Suppressor macrophage treated with lipopolysaccharide for 1 hour (primary cell): ENCODE measurements at places on chromosomes 6 and 20.

- no peak for DNase-seq
These were observed 10.7 kb downstream of the TMEM181 start for GRCh38 chr6:158570681-158570962.

- no peak for DNase-seq
These were observed 207.2 kb downstream of the PHACTR1 start for GRCh38 chr6:12923644-12924235.

GRCh38 chr20:49676581-49677291 lies 36.9 kb downstream of the B4GALT5 start:
- DNase-seq, result peak; percentile 77

DNA sequence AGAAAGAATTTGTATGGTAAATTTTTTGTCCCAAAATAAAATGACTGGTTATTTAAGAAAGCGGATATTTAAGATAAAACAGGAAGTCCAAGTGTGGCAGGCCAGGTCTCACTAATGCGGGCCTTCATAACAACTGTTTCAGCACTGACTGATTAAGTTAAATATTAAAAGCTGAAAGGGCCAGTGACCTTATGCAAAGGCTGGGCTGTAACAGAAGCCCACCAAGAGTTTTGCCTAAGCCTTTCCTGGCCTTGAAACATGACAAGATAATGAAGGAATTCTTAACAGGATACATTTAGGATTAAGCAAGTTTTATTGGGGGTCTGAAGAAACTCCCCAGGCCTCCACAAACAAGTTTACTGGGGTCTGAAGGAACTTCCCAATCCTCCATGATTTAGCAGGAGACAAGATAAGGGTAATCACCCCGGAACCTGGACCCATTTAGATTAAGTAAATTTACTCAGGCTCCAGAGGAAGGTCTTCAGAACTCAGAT lies 36.3 kb downstream of the ZNF133 start:
- DNase-seq, result no peak

DNA sequence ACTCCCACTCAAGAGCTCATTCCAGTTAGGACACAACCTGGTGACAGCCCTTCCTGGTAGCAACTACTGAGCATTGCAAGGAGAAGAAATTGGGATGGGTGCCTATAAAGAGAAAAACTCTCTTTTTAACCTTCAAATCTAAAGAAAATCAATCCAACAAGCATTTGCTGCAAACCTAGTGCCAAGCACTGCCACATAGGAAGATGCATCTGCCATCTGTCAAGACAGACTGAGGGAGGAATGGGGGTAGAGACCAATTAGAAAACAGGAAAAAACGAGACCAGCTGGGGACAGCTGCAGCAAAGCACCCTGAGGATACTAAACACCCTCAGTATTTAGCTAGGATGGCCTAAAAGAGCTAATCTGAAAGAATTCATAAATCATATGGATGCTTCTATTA lies 27.9 kb downstream of the HLA-DMB start:
- no peak for DNase-seq

GRCh38 chr6:43220439-43220951 lies 8.8 kb downstream of the DNPH1 start:
- DNase-seq, result no peak

- DNase-seq, result no peak
These were observed 73.8 kb downstream of the SASH1 start for GRCh38 chr6:148416330-148416965.

DNA sequence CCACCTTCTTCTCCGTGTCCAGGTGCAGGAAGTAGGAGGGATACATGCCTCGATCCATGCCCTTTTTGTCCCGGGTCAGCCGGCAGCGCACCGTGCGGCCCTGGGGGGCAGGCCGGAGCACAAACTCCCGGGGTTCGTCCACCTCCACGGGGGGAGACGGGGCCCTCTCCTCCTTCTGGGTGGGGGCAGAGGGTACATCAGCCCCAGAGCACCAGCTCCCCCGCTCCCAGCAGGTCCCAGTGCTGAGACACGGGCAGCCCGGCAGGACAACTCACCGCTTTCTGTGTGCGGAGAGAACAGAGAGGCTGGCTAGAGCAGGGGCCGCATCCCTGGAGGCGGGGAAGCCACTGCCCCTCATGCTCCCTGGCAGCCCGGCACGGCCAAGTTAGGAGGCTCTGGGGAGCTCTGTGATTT lies 6.7 kb downstream of the TULP1 start:
- DNase-seq, result no peak

DNA sequence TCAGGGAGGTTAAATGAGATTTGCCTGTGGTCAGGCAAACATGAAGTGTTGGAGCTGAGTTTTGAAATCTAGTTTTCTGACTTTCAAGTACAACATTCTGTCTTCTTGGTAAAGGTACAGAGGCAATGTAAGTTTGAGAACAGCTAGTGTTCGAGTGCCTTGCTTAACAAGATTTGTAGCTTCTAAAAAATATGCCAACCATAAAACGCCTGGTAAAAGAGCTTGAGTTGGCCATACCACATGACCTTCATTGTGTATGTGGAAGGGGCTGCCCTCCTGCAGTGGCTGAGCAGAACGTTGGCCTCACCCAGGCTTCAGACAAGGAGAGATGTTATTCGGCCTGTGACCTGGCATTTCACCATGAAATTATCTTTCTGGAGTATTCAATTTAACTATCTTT lies 86.5 kb downstream of the MAP7 start:
- no peak for DNase-seq

- DNase-seq, result no peak
These were observed 2.5 kb downstream of the DCDC2 start for GRCh38 chr6:24355393-24355792.

- DNase-seq, result no peak
These were observed 203.7 kb downstream of the TBX18 start for GRCh38 chr6:84560436-84561390.

DNA sequence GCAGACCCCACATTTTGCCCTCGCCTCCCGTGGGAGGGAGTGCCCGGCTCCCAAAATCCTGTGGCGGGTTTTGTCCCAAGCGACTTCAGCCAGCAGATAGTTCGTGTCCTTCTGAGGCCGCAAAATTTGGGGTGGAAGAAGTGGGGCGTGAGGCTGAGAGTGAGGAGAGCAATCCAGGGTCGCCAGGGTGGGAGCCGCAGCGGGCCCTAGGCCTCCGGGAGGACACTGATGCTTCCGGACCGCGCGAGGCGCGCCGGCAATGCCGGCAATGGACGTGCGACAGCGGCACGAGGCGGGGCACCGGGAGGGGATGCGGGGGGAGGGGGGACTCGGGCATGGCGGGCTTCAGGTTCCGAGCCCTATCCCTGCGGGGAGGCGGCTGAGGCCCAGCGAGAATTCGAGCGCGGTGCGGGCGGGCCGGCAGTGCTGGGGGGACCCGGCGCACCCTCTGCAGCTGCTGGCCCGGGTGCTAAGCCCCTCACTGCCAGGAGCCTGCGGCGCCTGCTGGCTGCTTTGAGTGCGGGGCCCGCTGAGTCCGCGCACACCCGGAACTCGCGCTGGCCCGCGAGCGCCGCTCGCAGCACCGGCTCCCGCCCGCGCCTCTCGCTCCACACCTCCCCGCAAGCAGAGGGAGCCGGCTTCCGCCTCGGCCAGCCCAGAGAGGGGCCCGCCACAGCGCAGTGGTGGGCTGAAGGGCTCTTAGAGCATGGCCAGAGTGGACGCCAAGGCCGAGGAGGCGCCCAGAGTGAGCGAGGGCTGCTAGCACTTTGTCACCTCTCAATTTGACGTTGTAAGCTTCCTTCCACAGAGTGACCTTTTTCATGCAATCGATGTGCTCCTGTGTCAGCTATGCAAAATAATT lies 143.8 kb downstream of the LPA start:
- peak; percentile 82 for DNase-seq

- no peak for DNase-seq
These were observed 114.1 kb upstream of the RREB1 start for GRCh38 chr6:6993503-6994237.

DNA sequence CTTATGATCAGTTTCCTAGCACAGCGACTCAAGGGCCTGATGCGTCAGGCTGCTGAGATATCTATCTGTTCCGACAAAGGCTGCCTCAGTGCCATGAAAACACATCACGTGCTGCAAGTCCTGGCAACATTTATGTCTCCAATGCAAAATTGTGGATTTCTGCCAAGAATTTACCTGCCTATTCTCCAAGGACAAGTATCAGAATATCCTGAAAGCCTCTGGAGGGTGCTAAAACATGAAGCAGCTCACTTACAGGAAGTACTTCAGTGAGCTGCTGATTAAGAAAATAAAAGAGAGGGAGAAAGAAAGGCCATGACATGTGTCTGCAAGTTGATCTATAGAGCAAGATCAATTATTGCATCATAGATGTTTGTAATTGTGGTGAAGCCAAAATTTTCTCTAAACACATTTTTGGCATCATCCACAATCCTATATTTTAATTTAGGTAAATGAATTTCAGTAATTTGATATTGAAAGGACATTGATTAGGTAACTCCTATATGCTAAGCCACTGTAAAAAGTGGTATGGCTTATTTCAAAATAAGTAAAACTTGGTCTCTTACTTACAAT lies 25.8 kb upstream of the TPBG start:
- no peak for DNase-seq

DNA sequence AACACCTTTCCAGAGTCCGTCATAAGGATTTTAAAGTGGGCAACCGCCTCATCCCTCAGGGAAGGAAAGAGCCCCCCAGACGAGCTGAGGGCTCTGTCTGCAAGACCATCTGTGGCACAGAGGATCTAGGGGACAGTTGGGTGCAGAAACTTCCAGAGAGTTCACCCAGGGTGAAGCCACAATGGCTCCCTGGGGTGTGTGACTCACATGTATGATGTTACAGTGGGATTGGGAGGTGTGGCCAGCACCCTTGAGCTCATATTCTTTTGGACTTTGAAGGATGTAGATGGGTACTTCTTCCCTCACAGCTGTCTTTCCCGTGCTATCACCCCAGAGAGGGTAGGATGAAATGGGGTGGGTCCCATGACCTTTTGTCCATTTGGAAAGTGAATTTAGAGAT lies 95.5 kb downstream of the NCR2 start:
- peak; percentile 62 for DNase-seq

DNA sequence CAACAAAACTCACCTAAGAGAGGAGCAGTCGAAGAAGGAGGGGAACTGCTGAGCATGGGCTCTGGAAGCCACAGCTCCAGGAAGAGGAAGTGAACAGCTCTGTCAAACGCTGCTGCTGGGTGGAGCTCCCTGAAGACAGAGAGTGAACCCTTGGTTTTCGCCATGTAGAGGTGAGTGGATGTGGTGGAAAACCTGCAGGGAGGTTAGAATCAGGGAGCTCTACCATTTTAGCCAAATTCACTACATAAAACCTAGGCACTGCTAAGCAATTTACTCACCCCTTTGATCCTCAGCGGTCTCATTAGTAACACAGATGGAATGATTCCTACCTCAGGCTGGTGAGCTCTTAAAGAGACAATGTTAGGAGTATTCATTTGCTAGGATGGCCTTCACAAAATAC lies 19.4 kb upstream of the TFAP2A start:
- no peak for DNase-seq

DNA sequence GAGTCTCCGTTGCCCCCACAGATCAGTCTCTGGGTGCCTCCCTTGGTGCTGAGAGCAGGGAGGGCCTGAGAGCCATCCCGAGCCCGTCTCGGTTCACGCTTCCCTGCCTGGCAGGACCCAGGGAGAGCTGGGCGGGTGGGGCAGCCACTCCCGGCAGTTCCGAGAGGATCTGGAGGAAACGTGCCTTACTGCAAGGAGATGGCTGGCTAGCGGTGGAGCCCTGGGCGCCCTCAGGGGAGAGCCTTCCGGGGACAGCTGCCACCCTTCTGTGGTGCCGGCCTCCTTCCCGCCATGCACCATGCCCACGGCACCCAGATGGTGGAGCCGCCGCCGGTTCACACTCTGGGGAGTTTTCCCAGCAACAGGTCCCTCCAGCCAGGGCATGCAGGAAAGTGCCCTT lies 45.8 kb upstream of the SLCO4A1 start:
- DNase-seq, result no peak

GRCh38 chr6:97669191-97670031 lies 386.4 kb upstream of the MMS22L start:
- no peak for DNase-seq

- no peak for DNase-seq
These were observed 440.2 kb downstream of the TBC1D32 start for GRCh38 chr6:120894077-120894476.

DNA sequence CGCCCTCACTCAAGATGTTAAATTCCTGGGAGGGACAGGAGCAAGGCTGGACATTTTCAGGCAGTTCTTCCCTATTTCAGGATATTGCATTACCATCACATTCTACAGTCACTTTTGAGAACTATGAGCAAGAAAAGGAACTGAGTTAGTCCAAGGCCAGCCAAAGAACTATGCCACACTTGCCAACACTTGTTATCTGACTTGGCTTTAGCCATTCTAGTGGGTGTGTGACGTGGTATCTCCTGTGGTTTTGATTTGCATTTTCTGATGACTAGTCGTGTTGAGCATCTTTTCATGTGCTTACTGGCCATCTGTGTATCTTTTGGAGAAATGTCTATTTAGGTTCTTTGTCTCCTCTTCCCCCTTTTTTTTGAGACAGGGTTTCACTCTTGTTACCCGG lies 12.0 kb downstream of the XRN2 start:
- DNase-seq, result peak; percentile 87

- peak; percentile 92 for DNase-seq
These were observed 17.8 kb upstream of the ZNF217 start for GRCh38 chr20:53611449-53611894.

DNA sequence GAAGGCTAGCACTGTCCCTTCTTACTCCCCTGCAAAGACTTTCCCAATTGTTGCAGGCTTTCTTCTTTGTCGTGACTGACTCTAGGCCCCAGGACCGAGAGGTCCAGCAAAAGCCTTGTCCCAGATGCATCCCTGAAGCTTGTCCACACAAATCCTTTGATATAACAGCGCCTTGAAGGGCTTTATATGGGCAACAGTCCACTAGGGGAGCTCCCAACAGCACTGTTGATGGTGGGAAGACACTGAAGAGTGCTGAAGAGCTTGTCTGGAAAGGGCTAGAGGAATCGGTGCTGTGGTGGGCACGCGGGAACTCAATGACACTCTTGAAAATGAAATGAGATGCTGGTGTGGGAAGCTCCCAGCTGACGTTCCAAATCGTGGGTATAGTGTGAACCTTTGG lies 316.1 kb upstream of the CDH4 start:
- no peak for DNase-seq

DNA sequence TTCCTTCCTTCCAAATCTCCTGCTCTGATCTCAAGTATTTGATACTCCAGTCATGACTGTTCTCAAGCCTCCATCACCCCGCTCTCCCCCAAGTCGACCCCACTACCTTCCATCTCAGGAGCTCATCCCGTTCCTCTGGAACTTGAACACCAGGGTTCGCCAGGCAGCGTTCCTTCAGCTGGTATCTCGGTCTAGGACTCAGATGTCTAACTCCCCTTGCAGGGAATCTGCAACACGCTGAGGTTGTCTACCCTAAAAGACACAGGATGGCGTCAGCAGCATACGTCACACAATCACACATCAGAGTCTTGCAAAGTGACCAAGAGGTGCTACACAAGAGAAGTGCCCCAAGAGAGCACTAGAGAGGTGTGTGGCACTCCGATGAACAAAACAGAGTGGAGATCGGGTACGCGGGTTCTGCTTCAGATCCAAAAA lies 706 bp downstream of the ZNF184 start:
- peak; percentile 54 for DNase-seq

GRCh38 chr6:43240950-43241349 lies 2.3 kb upstream of the TTBK1 start:
- peak; percentile 20 for DNase-seq

GRCh38 chr6:32973144-32974015 lies 5.0 kb downstream of the BRD2 start:
- DNase-seq, result peak; percentile 87

GRCh38 chr6:14934013-14934412 lies 311.9 kb upstream of the JARID2 start:
- DNase-seq, result no peak
